DMS79 (cell line): ENCODE measurements at places on chromosomes 1 and 21.

GRCh38 chr1:30634507-30634906 lies 88.9 kb downstream of the MATN1 start:
- no peak for DNase-seq

GRCh38 chr1:157105988-157106812 lies 6.6 kb upstream of the ETV3L start:
- no peak for DNase-seq

- DNase-seq: no peak
Observed at GRCh38 chr21:36127977-36128376, 6.9 kb upstream of the CBR3 start.

GRCh38 chr1:36143424-36143823 lies 5.9 kb downstream of the TRAPPC3 start:
- DNase-seq: no peak

DNA sequence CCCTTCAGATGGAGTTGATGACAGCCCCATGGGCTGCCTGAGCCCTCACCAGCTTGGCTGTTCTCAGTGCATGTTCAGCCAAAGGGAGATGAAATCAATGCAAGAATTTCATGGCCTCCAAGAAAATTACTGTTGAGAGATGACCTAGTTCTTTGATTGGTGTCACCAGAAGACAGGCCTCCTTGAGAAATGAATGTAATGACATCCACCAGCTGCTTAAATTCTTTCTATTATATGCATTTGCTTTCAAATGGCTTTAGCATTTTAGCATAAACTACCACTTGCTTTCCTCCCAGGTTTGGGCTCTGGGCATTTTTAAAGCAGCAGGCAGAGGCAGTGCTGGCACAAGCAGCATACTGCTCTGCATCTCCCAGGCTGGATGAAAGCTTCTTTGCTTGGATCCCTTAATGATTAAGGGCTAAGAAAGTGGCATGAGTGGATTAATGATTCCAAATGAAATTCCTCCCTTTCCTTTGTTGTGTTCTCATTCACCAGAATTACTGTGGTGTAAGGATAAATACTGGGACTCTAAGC lies 278.4 kb downstream of the ZNF326 start:
- DNase-seq: no peak

GRCh38 chr1:28122183-28122582 lies 33.8 kb upstream of the EYA3 start:
- no peak for DNase-seq

DNA sequence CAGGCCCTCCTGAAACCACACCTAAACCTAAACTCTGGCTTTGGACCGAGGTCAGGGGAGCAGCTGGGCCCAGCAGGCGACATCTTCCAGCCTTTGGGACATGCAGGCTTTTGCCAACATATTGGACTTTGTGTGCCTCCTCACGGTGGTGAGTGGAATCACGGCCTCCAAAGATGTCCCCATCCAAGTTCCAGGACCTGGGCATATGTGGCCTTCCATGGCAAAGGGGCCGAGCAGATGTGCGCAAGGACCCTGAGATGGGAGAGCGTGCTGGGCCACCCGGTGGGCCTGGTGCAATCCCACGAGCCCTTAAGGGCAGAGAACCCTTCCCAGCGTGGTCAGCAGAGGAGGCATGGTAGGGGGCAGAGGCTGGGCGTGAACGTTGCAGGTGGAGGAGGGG lies 160.8 kb upstream of the C1orf174 start:
- no peak for DNase-seq

DNA sequence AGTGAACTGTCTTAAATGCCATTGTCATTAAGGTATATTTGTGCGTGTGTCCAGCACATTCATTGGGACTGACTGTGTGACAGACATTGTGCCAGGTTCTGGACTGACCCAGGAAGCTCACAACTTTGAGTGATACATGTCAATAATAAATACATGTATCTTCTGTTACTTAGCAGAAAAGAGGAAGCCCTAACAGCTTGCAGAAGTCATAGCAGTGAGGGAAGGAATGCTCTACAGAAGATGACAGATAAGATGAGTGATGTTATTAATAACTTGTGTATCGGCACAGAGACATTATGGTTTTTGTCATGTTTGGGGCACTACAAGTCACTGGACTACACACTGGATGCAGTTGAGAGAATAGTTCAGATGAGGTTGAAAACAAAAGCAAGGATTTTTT lies 1.2 kb upstream of the SRSF11 start:
- DNase-seq: no peak

DNA sequence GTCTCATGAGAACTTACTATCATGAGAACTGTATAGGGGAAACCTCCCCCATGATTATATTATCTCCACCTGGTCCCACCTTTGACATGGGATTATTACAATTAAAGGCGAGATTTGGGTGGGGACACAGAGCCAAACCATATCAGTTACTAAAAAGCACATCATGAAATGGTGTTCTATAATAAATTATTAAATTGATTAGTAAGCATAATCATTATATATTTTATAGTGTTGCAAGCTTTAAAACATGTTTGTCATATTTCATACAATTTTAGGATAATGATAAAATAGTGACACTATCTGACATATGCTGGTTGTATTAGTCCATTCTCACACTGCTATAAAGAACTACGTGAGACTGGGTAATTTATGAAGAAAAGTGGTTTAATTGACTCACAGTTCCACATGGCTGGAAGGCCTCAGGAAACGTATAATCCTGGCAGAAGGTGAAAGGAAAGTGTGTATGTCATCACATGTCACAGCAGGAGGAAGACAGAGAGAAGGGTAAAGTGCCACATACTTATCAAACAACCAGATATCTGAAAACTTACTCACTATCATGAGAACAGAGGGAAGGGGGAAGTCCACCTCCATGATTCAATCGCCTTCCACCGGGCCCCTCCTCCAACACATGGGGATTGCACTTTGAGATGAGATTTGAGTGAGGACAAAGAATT lies 539.2 kb upstream of the OLFM3 start:
- DNase-seq: no peak

- no peak for DNase-seq
Observed at GRCh38 chr1:11391886-11392285, 87.1 kb upstream of the DISP3 start.

- DNase-seq: no peak
Observed at GRCh38 chr1:226154593-226154992, 31.9 kb downstream of the ACBD3 start.

- peak; percentile 25 for DNase-seq
Observed at GRCh38 chr1:3663999-3664699, 11.8 kb downstream of the TP73 start.

GRCh38 chr1:204464187-204464631 lies 30.4 kb downstream of the PIK3C2B start:
- DNase-seq: no peak

DNA sequence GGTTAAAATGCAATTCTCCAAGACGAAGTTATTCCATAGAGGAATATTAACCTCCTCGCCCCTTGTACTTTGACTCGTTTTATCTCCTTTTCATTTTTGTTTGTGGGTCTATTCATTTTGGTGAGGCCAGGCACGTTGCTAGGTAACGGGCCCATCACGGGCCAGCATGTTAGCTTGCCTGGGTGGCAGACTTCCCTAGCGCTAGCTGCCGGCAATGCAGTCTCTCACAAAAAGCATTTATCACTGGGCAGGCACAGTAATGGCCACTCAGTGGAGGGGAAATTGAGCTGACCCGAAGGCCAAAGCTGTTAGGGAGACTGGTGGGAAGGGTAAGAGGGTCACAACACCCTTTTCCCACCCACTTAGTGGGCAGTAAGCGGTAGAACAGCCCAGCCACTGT lies 234.4 kb upstream of the FOXD3 start:
- DNase-seq: no peak

DNA sequence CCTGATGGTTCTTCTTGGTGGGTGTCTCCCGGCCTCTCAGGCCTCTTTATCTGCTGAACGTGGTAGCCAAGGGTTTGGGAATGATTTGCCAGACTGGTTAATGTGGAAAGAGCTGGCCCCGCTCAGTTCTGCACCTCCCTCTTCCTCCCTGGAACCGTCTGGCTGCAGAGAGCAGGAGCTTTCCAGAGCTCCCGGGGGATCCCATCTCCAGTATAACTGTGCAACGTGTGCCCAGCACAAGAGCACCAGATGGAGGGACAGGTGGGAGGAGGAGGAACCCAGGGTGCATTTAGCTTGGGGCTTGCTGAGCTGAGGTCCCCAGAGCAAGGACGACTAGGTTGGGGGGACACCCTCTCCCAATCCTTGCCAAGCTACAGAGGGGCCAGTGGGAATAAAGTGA lies 5.0 kb downstream of the TFF1 start:
- no peak for DNase-seq

- no peak for DNase-seq
Observed at GRCh38 chr1:69363236-69363635, 204.5 kb upstream of the LRRC7 start.

DNA sequence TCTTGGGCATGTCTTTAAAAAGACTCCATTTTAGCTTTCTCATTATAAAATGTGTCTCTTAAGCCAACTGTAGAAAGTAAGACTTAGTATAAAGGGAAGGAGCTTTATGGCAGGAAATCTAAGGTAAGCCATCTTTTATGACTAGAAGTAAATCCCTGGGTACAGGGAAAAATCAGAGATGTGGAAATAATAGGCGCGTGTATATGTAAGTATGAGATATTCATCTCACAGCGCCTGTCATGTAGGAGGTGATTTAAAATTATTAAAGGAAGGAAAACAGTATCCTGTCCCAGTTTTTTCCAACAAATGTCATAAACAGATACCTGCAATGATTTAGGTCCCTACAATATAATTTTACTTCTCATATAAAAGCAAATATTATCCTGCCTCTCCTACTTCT lies 35.0 kb upstream of the IRF2BP2 start:
- no peak for DNase-seq

DNA sequence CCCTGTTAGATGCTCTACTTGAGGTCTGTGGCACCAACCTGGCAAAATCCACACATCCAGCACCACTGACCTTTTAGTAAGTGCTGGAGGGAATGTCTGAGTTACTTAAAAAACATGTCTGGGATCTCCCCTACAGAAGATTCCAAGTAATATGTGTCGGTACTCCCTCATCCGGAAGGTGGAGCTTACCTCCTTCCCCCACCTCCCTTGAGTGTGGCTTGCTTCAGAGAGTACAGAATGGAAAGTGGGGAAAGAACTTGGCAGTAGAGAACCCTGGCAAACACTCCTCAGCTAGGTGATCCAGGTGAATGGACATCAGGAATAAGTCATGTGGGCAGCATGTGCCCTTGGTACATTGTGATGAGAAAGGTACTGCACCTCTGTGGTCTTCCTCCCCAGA lies 49.0 kb upstream of the BCAR3 start:
- no peak for DNase-seq

DNA sequence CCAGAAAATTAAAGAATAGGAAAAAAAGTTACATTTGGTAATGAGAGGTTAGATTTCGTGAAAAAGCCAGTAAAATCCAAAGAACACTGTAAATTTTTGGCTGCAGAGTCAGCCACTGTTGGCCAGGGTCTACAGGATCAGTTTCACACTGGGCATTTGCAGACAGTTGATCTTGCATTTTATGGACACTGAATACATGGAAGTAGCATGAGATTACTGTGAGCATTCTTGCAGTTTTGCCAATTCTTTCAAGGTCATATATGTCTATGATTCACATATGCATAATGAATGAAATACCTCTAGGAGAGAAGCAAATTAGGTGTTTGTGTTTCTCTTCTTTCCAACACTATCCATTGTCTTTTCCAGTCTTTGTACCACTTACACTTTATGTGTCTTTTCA lies 200.8 kb upstream of the DPYD start:
- no peak for DNase-seq

- DNase-seq: no peak
Observed at GRCh38 chr1:234842726-234843641, 233.0 kb upstream of the IRF2BP2 start.

DNA sequence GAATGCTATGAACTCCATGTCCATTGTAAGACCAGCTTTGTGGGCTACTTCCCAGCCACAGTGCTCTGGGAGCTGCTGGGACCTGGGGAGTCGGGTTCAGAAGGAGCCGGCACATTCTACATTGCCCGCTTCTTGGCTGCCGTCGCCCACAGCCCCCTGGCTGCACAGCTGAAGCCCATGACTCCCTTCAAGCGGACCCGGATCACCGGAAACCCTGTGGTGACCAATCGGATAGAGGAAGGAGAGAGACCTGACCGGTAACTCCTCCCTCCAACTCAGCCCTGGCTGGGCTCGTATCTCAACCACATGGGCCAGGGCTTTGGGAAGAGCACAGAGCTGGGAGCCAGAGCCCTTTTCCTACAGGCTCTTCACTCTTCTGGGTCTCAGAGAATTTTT lies 15.4 kb downstream of the MOV10 start:
- no peak for DNase-seq

DNA sequence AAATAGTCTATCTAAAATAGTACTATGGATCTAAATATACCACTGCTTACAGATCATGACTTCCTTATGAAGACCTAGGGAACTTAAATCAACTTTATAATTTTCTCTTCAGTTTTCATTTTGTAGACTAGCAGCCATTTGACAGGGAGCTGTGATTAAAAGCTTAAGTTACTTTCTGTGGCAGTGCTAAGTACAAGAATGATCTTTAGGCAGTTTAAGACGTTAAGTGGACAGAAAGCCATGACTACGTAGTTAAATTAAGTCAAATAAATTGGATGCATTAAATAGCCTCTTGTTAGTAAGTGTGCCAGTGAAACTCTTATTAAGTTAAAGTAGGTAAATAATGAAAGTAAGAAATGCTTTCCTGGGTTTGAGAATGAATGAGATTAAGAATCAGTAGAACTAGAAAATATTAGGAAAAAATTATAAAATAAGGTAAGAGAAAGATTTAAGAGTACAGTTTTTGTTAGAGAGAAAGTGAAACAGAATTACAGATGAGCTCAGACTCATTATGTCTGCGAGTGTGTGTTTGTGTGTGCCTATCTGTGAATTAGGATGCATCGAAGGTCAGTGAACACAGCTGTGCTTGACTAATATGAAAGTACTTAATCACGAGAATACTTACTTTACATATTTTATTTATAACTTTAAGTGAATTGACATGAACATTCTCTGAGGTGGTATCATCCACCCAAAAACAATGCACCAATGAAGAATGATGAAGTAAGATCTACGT lies 336.9 kb downstream of the KCNT2 start:
- DNase-seq: no peak

GRCh38 chr21:43829575-43830119 lies 35.4 kb upstream of the AGPAT3 start:
- DNase-seq: no peak
